ENCODE measurements at places on chromosomes 16 and 17. TPM values are rescaled to one million over a fixed set of nuclear protein-coding genes. Genes with fewer than 3 reads are reported as not detected.

DNA sequence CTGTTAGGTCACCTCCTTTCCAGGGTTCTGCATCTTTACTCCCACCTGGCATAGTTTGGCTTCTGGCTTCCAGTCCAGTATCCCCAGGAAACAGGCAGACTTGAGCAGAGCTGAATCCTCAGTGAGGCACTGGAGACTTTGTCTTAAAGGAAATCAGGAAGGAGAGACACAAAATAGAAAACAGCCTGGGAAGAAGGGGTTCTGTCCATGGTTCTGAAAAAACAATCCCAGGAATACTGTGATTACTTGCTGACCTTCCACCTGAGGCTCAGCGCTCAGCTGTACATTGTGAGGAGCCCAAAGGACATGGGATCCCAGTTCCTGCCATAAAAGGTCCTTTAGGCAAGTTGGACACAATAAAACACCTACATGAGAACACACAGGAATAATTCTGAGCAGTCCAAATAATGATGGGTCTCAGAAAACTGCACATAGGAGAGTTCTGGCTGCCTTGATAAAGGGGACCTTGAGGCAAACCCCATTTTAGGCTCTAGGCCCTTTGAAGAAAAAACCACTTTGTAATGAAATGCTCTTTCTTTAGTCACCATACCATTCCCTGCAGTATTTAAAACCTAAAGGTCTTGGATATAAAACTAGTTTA lies 81.4 kb upstream of the CRHR1 start:
- no peak overlapping the region for H3K4me3 ChIP-seq
- no peak for DNase-seq
- no peaks in the 10 kb centered on the region for H3K36me3 ChIP-seq

GRCh38 chr16:72029567-72030271 lies 21.2 kb downstream of the DHODH start:
- H3K4me1 ChIP-seq: no peaks in the 10 kb centered on the region
- H3K36me3 ChIP-seq: peaks cover 4% of the 10 kb centered on the region
- no peak overlapping the region for H3K4me3 ChIP-seq

- H3K27ac ChIP-seq: no peak overlapping the region
- H3K27me3 ChIP-seq: no peaks in the 10 kb centered on the region
Measured at GRCh38 chr16:68090130-68090529, 5.0 kb downstream of the NFATC3 start.

DNA sequence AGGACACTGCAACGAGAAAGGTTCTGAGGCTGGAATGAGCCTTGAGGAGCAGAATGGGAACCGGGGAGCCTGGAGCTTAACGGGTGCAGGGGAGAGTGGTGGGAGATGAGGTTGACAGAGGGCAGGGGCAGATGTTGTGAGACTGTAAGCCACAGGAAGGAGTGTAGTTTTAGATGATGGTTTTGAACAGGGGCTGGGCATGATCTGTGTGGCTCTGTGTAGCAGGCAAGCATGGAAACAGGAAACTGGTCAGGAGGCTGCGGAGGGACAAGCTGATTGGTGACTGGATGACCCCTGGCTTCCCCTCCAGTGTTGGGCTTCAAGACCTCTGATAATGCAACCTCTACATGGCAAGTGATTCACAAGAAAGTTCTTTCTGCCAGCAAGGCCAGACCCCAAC lies 1.4 kb upstream of the CNGB1 start:
- H3K36me3 ChIP-seq: no peaks in the 10 kb centered on the region
- H3K27ac ChIP-seq: no peak overlapping the region
- no peak for DNase-seq

GRCh38 chr17:73474370-73474988 lies 162.7 kb upstream of the CDC42EP4 start:
- H3K27ac ChIP-seq: no peak overlapping the region
- no peaks in the 10 kb centered on the region for H3K36me3 ChIP-seq
- peaks cover 11% of the 10 kb centered on the region for H3K4me1 ChIP-seq
- no peak overlapping the region for H3K4me3 ChIP-seq
- DNase-seq: no peak
- H3K27me3 ChIP-seq: no peaks in the 10 kb centered on the region

DNA sequence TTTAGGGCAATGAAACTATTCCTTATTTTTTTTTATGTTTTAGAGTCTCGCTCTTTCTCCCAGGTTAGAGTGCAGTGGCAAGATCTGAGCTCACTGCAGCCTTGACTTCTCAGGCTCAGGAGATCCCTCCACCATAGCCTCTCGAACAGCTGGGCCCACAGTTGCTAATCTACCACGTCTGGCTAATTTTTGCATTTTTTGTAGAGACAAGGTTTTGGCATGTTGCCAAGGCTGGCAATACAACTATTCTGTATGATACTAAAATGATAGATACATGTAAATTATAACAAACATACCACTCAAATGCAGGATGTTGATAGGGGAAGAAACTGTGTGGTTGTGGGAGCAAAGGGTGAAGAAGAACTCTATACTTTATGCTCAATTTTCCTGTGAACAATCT lies 401.3 kb downstream of the ZFHX3 start:
- H3K4me3 ChIP-seq: no peak overlapping the region
- no peaks in the 10 kb centered on the region for H3K27me3 ChIP-seq
- no peak for DNase-seq
- H3K4me1 ChIP-seq: no peaks in the 10 kb centered on the region
- no peak overlapping the region for H3K27ac ChIP-seq

Gene SLFN14
- total RNA-seq: not detected

Gene KCTD13
- 302 TPM for total RNA-seq

Gene EFNB3
- not detected for total RNA-seq

Gene TLK2
- total RNA-seq: 11.3 TPM

Gene CCDC154
- not detected for total RNA-seq

Gene PABPN1L
- not detected for total RNA-seq

Gene TAC4
- not detected for total RNA-seq

Gene ABCC11
- total RNA-seq: not detected
